Glomerular endothelial cell (primary cell): ENCODE measurements at places on chromosomes 4 and X.

- no peak for DNase-seq
These were observed 1476.8 kb downstream of the ADGRL3 start for GRCh38 chr4:62676962-62677361.

GRCh38 chr4:30600246-30601017 is 119.7 kb upstream of the PCDH7 start:
- DNase-seq = no peak

DNA sequence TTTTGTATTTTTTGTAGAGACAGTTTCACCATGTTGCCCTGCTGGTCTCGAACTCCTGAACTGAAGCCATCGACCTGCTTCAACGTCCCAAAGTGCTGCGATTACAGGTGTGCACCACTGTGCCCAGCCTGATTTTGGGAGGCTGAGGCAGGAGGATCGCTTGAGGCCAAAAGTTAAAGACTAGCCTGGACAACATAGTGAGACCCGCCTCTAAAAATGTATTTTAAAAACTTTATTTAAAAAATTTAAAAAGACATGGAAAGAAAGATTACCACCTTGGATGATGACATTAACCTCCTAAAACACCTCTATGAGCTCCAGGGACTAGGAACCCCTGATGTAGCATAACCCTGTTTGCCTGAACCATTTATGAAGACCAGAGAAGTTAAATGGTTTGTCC is 5.8 kb upstream of the BBS7 start:
- DNase-seq = no peak

DNA sequence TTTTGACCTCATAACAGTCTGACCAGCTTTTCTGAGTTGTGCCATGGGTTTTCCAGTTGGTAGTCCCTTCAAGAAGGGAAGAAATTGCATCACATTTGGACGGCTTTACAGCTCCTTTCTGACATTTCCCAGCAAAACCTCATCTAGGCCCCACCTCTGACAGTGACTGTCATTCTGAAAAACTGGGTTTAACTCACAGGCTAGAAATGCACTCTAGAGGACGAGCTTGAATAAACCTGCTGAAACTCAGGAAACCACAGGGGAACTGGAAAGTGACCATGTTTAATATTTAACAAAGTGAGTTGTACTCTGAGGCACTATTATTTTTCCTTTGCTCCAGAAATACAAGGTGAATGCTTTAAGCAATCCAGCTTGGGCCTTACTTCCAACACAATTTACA is 434.3 kb upstream of the RASGEF1B start:
- no peak for DNase-seq

- no peak for DNase-seq
These were observed 335.9 kb upstream of the AR start for GRCh38 chrX:67207912-67208311.

- no peak for DNase-seq
These were observed 25.4 kb upstream of the HTRA3 start for GRCh38 chr4:8244001-8244757.

DNA sequence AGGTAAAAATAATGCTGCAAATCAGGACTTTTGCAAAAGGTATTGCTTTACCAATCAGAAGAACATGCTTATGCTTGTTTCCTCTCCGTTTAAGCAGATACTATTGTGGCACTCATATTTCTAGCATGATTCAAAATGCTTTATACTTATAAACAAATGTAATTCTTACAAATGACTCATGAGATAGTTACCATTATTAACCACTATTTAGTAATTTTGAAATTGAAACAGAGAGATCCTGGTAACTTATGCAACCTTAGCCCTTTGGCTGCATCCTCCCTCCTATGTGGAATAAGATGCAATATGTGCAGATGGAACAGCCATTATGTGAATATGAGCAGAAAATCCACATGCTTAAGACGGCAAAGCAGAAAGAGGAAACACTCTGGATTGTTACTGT is 164.7 kb downstream of the PCDH18 start:
- no peak for DNase-seq

- no peak for DNase-seq
These were observed 125.0 kb upstream of the PDLIM3 start for GRCh38 chr4:185660340-185660739.

DNA sequence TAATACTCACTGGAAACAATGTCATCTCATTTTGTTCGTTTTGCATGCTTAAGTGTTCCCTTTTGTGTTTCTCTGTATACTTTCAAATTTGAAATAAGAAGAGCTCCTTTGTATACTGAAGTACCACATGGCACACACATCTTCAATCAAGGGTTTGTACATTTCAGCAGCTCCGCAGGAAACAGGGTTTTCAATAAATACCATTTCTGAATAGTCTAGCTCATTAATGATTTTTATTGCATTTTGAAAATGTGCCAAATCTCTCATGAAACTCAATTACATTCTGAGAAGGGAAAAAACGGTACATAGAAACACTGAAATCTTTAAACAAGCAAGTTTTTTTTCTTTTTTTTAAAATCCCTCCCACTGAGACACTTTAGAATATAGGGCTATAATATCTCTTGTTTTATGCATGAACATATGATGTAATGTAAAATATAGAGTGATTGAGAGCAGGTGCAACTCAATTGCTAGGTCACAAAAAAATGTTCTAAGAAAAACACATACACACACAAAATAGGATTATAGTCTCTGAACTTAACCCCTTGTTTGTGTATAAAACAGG is 914.2 kb upstream of the PCDH7 start:
- no peak for DNase-seq

GRCh38 chr4:101806914-101807313 is 16.4 kb downstream of the BANK1 start:
- DNase-seq = no peak

GRCh38 chr4:92885632-92886031 is 581.9 kb downstream of the GRID2 start:
- no peak for DNase-seq

DNA sequence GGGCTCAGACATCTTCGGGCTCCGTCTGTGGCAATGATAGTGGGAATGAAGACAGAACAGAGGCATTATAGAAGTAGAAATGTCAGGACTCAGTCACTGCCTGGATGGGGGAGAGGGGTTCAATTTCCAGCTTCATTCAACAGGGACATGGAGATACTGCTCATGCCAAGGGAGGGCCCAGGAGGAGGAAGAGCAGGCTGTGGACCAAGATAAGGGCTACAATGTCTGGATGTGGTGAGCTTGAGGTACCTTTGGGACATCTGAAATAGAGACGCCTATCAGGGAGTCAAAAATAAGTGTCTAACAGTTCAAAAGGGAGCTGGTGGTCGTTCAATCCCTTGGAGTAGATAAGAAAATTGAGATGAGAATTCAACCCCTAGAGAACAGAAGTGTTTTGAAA is 34.5 kb downstream of the ELF4 start:
- no peak for DNase-seq

GRCh38 chr4:69484011-69484410 is 11.7 kb downstream of the UGT2B4 start:
- DNase-seq = no peak

DNA sequence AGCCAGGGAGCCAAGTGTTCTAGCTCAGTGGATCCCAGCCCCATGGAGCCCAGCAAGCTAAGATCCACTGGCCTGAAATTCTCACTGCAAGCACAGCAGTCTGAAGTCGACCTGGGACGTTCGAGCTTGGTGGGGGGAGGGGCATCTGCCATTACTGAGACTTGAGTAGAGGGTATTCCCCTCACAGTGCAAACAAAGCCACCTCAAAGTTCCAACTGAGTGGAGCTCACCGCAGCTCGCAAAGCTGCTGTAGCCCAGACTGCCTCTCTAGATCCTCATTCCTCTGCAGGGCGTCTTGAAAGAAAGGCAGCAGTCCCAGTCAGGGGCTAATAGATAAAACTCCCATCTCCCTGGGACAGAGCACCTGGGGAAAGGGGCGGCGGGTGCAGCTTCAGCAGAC is 226.3 kb downstream of the ZIC3 start:
- no peak for DNase-seq

GRCh38 chr4:10104211-10104990 is 12.2 kb downstream of the WDR1 start:
- no peak for DNase-seq

GRCh38 chr4:69640289-69640688 is 847 bp upstream of the UGT2A2 start:
- DNase-seq = no peak

- no peak for DNase-seq
These were observed 34.5 kb downstream of the ZFX start for GRCh38 chrX:24184018-24184417.

DNA sequence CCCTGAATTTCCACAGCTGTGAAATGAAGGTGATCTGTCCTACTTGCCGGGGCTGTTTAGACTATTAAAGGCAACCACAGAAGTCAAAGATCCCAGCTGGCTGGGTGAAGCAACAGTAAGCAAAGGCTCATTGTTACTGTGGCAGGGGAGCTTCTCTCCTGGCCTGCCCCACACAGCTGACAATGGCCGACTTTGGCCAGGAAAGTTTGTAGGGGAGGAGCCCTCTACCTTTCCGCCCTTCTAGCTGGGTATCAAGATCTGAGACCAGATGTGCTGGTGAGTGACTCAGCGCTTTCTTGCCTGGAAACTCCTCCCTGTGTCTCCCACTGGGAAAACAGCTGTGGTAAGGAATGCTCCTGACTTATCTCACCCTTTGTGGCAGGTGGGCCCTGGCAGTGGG is 21.1 kb downstream of the RASSF6 start:
- DNase-seq = no peak

GRCh38 chr4:140018931-140019618 is 134.9 kb downstream of the MAML3 start:
- DNase-seq = no peak

GRCh38 chr4:113344100-113344499 is 294.6 kb downstream of the ANK2 start:
- no peak for DNase-seq

DNA sequence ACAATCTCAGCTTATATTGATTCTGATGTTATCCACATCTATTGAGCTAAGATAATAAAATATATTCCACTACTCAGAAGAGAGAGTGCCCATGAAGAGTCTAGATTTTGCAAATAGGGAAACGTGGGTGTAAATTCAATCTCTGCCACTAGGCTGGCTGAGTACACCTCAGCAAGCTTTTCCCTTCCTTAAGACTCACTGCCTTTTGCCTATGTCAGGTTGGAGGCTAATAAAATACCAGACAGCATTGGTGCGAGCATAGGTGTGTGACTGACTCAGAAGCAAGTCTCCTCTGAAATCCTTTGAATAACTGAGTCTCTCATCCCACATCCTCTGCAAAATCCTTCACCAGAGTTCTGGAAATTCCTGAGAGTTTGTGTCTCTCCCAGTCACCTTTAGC is 405.4 kb upstream of the CPEB2 start:
- no peak for DNase-seq

DNA sequence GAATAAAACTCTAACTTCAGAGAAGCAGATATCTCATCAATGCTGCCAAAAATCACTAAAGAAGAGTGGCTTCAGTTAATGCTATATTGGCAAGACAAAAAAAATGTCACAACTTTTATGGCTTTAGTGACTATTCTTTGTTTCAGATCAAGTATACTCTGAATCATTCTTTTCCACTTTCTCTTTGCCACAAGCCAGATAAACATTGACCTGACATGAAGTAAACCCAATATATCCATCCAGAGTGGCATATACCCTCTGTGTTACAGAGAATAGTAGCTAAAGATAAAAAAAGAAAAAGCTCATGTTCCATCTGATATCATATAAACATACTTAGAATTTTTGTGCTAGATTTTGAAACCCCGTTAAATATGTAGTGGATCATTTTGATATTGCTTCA is 206.7 kb upstream of the CNKSR2 start:
- DNase-seq = no peak

GRCh38 chr4:183543435-183543834 is 38.6 kb downstream of the ING2 start:
- DNase-seq = no peak

- DNase-seq = no peak
These were observed 73.9 kb upstream of the SRD5A3 start for GRCh38 chr4:55272102-55272501.

DNA sequence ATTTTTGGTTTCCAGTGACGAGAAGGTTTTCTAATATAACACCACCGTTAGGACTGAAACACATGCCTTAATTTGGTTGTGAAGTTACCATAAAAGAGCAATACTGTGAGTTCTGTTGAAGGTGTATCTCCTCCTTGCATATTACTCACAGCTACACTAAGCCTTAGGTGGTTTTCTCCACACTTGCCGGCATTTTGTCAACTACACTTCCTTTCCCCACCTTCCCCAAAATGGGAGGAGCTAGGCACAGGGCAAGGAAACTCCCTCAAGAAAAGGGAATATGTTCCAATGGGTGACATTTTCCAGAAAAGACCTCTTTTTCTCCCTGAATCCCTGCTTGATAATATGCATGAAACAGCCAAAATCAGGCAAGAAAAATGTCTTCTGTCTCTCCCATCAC is 44.8 kb downstream of the RELL1 start:
- DNase-seq = no peak

- no peak for DNase-seq
These were observed 34.4 kb downstream of the GPR82 start for GRCh38 chrX:41758401-41758800.

GRCh38 chr4:73735231-73735630 is 5.1 kb upstream of the CXCL8 start:
- no peak for DNase-seq

DNA sequence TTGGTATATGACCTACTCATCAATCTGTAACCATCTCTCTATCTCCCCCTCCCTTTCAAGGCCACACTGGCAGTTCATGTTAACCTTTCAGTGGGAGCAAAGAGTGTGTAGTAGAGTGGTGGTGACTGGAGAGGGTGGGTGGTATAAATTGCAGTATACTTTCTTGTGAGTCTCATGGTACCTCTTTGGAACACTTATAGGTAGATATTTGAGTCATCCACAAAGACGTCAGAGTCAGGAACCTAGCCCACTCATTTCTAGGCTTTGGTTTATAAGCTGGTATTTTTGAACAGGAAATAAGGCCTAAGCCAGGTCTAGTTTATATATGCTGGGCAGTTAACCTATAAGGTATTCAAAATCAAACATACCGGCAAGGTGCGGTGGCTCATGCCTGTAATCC is 36.3 kb downstream of the RLIM start:
- DNase-seq = no peak
